ENCODE measurements at places on chromosomes 16 and 17.

GRCh38 chr16:69762814-69763598, 874 bp downstream of the WWP2 start:
- DNase-seq: no peak

GRCh38 chr17:62644487-62645173, 17.2 kb downstream of the MRC2 start:
- no peak for DNase-seq

- peak; percentile 47 for DNase-seq
Observed at GRCh38 chr16:4179020-4179419, 62.8 kb upstream of the ADCY9 start.

DNA sequence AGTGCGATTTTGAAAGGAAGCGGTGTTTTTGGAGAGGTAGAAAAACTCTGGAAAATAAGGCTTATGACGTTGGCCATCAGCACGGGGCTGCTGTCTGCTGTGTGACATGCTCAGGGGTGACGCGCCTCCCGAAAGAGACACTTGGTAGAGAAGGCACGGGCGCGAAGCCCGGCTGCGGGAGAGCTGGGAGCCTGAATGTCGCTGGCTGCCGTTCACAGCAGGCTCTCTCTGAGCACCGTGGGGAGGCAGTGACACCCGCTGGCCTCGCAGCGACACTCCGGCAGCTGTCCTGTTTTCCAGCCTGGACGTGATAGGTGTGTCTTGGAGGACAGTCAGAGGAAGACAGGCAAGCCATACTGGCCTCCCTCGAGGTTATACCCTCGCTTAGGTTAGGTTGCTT, 759.1 kb upstream of the RBFOX1 start:
- DNase-seq: no peak

DNA sequence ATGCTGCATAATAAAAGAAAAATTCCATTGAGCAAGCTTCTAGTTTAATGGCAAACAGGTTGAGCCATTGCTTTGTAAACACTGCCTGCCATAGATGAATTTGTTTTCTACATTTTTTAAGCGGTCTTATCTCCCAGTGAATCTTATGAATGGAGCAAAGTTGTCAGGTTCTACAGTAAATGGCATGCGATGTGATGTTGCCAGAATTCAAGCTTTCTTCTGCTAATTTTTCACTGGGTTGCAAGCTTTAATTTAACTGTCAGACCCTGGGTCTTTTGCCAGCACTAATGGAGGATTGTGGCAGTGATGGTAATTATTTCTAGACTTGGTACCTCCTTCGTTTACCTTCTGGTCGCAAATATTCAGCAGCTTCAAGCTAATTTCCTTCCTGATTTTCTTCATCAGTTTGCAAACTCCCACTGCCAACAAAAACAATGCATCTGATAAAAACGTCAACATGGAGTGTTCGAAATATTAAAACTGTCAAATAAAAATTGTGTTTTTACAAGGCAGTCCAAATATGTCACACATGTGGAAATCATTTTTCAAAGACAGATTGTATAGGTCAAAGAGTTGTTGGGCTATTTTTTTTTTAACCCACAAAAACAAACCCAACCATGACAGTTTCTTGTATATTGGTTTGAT, 274.2 kb upstream of the ERCC4 start:
- DNase-seq: no peak

Measured in Calu3 (cell line).